MCF 10A (cell line): ENCODE measurements at places on chromosomes 1 and 21.

DNA sequence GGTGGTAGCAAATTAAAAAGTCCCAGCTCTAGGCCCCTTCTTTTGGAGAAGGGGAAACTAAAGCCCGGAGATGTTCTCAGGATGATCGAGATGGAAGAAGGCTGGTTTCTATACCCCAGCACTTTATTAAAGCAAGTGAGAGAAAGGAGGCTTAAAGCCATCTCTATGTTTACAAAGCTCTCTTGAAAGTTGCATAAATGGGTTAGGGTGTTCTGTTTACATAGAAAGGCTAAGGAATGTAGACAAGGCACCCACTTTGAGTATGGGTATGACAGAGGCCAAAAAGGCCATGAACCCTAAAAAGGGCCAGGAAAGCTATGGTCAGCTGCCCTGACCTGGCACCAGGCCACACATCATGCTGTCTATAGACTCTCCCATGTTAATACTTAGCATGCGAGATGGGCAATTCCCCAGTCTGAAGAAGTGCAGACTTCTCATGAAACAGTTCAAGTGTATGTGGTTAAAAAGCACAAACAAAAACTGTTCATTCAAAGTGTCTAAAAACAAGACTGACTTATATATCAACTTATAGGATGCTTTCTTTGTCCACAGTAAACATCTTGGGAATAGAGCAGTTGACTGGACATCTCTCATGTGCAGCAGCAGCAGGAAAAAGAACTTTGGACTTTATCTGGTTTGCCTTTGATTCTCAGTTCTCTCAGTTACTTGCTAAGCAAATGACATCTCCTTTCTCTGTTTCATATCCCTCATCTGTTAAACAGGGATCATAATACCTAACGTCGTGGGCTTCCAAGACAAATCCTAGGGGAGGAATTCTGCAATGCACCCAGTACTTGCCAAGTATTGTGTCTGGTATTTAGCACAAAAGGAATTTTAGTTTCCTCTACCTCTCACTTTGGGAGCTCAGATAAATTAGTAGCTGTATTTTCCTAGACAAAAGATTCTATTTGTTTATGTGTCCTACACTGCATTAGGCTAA, 521.6 kb downstream of the PLPP3 start:
- no peak for DNase-seq

DNA sequence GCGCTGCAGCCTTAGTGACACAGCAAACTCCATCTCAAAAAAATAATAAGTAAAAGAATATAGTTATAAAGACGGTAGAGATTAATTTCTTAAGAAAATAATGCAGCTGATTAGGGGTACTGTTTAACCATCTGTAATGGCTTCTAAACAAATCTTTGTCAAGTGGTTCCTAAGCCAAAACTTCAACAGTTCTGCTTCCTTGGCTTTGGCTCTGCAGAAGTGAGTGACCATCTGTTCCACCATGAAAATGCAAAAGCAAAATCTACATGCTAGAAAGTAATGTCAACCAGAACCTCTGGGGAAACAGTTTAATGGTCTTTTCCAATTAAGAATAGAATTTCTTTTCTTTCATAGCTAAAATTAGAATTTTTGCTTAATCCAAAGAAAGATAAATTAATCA, 8.3 kb upstream of the SH2D5 start:
- DNase-seq, result no peak

DNA sequence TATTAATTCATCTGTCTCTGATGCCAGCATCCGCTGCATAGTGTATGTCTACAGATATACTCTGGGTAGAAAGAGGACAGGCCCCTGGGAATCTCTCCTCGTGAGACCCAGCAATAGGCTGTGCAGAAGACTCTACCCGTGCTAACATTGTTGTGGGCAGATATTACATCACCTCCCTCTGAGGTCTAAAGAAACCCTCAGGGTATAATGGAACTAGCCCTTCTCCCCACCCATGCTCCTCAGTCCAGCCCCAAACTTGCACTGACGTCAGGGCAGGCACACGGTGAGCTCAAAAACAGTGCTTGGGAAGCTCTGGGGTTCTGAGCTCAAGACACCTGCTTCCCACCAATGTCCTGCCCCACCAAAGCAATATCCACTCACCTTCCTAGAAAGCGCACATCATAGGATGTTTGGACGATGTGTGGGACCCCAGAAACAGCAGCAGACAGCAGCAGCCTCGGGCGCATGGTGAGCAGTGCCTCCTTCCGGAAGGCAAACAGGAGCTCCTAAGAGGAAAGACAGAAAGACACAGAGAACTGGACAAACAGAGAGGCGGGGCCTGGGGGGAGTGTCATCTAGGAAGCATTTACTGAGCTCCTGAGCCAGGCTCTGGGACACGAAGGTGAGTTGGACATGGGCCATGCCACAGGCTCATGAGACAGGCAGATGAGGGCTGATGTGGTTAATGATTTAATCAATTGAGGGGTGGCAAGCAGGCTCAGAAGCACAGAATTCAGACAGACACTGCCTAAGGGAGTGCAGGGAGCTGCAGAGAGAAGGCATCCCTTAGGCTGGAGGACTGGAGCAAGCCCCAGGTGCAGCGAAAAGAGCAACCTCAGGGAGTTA, 4.8 kb downstream of the OVGP1 start:
- DNase-seq, result peak; percentile 81

GRCh38 chr1:205147191-205147835, 25.5 kb upstream of the RBBP5 start:
- peak; percentile 53 for DNase-seq

GRCh38 chr1:22585471-22585870, 22.2 kb downstream of the EPHA8 start:
- no peak for DNase-seq

GRCh38 chr1:207998691-207999090, 87.8 kb upstream of the CD34 start:
- DNase-seq, result no peak
